ENCODE measurements at places on chromosomes 3 and 15.

DNA sequence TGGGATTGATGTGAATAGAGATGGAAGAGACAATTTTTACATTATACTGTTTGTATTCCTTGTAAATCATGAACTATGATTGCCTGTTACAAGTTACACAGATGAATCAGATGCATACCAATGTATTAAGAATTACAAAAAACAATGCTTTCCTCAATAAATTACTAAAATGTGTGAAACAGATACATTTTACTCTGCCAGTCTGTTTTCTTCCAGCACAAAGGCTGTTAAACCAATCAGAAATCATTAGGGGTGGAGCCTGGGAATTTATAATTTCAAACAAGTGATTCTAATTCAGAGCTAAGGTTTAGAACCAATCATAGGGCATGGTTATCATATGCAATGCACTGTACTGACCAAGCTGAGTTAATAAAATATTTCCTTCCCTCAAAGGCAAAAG is 21.8 kb upstream of the ANKRD28 start:
- DNase-seq, result no peak

DNA sequence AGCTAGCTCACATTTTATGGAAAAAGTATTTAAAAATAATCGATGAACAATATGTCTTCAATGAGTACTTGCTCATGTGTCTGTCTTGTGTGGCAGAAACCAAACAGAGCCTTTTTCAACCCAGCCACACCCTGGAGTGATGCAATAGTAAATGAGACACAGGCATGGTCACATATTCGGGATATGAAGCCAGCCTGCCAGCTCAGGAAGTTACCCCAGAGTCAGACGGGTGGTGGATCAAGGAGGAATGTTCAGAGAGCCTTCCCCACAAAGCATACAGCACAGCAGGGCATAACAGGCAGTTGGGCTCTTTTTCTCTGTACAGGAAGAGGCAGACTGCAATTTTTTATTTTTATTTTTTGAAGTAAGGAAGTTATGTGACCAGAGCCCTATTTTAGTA is 27.3 kb downstream of the LARP6 start:
- no peak for DNase-seq

DNA sequence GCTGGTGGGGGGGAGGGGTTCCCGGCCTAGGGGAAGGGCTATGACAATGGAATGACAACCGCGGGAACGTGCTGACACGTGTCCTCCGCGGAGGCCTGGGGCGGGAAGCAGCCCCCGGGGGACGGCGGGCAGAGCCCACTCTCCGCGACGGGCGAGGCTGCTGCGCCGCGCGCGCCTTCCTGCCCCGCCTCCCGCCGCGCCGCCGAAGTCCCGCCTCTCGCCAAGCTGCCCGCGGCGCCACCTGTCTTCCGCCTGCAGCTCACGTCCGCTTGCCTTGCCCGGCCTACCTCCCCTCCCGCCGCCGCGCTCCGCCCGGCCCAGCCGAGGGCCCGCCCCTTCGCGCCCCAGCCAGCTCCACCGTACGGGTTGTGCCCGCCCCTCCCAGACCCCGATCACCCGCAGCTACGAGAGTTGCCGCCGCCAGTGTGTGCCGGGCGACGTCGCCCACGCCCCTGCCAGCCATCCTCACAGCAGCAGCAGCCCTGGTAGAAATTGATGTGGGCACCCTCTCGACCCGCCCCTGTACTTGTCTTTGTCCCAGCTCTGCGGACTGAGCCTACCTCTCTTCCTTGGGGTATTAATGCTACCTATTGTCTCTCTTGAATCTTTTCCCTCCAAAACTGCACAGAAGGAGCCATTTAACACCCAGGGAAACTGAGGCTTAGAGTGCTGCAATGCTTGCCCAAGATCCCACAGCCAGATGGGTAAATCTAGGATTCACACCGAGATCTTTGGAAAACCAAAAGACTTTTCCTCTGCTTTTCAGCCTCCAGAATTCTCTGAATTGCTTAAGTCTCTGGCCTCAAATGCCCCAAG is at the start of gene PARP16:
TSS of gene PARP16 (minus strand) at position 180 of the 816 bp plus-strand sequence. CDS start 457 bp downstream, outside the sequence.
- peak; percentile 70 for DNase-seq

- no peak for DNase-seq
Measured at GRCh38 chr15:64574301-64575017, 114.1 kb downstream of the ZNF609 start.
